HT-29 (cell line): ENCODE measurements at places on chromosomes 6 and 20. TPM values are rescaled to one million over a fixed set of nuclear protein-coding genes. Genes with fewer than 3 reads are reported as not detected.
A peak's percentile ranks its signal among the peaks of the same experiment; 100 is the strongest.

- peak; percentile 61 for DNase-seq
These were observed 34.1 kb upstream of the HLA-DQB1 start for GRCh38 chr6:32700391-32701040.

DNA sequence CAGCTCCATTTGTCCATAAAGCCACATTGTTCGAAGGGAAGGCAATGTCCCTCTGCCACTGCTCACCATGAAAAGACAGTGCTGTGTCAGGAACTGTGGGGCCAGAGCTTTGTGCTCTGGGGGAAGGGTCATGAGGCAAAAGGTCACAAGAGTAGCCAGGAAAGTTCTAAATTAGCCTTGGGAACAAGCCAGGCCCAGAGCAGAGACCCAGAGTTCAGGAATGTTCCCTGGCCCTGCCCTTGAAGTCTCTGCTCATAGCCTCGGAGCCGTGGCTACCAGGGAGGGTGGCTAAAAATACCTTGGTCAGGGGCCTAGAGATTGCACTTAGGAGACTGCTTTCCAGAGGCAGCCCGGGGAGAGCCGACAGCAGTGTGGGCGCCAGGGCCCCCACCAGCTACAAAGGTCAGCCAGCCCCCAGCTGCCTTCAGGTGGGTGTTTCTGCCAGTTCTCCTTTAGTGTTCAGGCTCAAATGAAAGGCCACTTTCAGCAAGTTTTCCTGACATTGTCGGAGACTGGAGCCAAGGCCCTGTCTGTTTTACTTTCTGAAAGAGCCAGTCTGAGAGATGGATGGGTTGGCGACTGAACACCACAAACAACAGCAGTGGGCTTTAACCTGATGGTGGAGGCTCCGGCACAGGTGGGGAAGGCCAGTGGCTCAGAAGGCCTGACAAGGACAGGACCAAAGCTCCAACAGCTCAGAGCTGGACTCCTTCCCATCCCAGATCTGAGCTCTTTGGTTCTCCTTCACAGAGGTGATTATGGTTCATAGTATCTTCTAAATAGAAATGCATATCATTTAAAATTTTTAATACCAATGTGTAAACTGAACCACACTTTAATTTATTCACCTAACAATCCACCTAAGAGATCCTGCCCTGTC is 76.2 kb downstream of the CDH26 start:
- DNase-seq, result no peak

DNA sequence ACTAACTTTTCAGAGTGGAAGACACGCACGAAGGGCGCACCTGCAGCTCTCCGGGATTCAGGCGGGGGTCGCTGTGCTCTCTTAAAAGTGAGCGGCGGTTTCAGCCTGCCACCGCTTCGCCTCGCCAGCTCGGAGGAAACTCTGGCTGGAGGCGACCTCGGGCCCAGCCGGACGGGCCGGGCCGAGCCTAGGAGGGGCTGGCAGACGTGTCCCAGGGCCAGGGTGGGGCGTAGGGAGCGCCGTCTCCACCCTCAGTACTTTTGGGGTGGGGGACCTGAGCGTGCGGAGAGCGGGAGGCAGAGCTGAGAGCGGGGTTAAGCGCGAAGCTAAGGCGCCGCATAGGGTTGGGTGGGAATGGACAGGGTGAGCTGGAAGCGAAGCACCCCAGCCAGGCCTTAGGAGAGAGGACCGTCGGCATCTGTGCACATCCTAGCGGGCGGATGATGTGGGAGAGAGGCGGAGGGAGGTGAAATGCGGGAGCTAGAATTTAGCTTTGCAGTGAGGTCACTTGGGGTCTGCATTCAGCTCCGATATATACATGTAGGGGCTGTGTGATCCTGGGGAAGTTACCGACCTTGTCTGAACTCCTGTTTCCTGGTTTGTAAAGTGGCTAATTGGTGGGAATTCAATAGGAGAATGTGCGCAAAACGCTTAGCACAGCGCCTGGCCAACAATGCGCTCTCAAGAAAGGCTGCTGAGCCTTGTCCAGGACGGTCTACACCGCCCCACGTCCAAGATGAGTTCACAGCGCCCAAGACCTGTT is 6.5 kb upstream of the TFAP2A start:
- no peak for DNase-seq

- no peak for DNase-seq
These were observed 47.6 kb downstream of the TFAP2C start for GRCh38 chr20:56676679-56677078.

- DNase-seq, result no peak
These were observed 80.7 kb upstream of the MRAP2 start for GRCh38 chr6:83952830-83953229.

DNA sequence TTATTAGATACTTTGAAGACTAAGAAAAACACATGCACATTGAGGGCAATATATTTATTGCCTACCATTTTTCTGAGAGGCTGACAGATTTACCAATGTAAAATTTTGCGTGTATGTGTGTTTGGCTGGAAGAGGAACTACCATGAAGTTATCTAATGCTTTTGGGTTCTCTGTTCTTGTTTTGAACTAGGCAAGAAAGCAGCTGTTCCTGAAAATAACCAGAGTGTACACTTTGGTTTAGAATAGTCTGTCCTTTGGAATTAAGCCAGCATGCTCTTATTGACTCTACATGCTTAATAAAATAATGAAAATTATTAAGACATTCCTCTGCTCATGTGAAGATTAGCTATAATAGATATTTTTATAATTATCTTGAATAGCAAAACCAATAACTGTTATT is 129.2 kb downstream of the MYB start:
- no peak for DNase-seq

DNA sequence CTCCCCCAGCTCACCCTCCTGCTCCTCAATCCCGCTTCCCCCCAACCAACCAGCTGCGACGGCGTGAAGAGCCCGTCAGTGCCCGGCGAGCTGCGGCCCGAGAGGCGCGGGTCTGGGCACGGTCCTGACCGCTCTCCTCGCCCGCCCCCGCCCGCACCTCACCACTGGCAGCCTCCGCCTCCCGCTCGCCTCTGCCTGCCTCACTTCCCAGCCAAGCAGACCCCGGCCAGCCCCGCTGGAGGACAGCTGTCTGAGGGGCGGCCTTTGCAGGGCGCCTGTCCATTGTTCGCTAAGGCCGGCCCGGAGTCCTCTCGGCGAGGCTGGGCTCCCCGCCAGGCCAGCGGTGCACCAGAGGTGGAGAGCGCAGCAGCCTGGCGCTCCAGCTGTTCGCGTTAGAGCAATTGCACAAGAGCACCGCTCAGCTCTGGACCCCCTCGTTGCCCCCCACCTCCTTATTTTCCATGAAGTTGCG is 1.3 kb downstream of the SOBP start:
- peak; percentile 17 for DNase-seq

DNA sequence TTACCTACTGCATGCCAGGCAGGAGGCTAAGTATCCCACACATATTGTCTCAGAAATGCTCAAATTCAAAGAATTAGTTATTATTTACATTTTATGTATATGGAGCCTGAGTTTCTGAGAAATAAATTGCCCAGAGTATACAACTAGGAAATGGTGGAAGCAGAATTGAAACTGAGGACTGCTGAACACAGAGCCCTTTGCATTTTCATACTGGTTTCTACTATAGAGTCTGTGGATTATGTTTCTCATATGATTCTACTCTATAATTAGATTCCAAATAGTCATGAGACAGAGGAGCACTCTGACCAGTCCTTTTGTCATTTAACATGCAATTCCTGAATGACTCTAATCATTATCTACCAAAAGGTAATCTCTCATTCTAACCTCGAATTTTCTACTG is 254.3 kb downstream of the LMBRD1 start:
- DNase-seq, result no peak

GRCh38 chr6:45791211-45792168 is 224.2 kb downstream of the CLIC5 start:
- no peak for DNase-seq

DNA sequence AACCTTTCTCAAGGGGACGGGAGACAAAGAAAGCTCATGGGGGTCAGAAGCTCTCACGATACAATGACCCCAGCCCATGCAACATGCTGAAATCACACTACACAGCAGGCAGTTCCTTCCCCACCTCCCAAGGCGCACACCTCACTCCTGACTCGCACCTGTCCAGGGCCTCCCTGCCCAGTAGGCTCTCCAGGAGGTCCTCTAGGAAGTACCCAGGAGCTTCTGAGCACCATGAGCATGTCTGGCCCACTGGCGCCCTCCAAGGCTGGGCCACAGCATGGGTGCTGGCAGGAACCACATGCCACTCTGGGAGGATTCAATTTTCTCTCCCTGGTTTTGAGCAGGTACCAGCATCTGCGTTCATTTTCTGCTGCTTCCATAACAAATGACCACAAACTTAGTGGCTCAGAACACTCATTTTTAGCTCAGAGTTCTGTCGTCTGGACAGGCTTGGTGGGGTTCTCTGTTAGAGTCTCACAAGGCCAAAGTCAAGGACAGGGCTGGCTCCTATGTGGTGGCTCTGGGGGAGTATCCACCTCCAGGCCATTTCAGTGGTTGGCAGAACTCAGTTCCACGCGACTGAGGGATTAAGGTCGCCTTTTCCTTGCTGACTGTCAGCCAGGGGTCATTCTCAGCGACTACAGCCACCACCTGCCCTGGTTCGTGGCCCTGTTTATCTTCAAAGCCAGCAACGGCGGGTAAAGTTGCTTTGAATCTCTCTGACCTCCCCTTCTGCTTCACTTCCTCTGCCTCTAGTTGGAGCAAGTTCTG is 32.7 kb downstream of the ACSS1 start:
- no peak for DNase-seq

- DNase-seq, result peak; percentile 36
These were observed 40.6 kb downstream of the SLC35D3 start for GRCh38 chr6:136962661-136963060.

GRCh38 chr6:12379181-12379580 is 89.0 kb downstream of the EDN1 start:
- no peak for DNase-seq

The HAO1 gene
- total RNA-seq, result not detected in 2 replicates

The SEC63 gene
- 4.0 and 9.6 TPM in 2 replicates for total RNA-seq

The TFAP2C gene
- total RNA-seq, result 0.16 TPM in 1 of 2 replicates, not detected in the other

The RAET1L gene
- 1.2 and 1.5 TPM in 2 replicates for total RNA-seq

The NEU1 gene
- total RNA-seq, result 82.3 and 87.1 TPM in 2 replicates

The KDM1B gene
- total RNA-seq, result 12.0 and 19.7 TPM in 2 replicates

The TMEM74B gene
- 8.8 and 8.9 TPM in 2 replicates for total RNA-seq

The TRAPPC3L gene
- total RNA-seq, result not detected in 2 replicates

The VNN1 gene
- total RNA-seq, result 3.1 and 3.6 TPM in 2 replicates

The CLIC5 gene
- 4.0 and 7.4 TPM in 2 replicates for total RNA-seq

The DEFB114 gene
- not detected in 2 replicates for total RNA-seq

The PRR3 gene
- 5.1 and 7.7 TPM in 2 replicates for total RNA-seq
